ENCODE measurements at places on chromosomes 16 and 17.
A peak's percentile ranks its signal among the peaks of the same experiment; 100 is the strongest.

DNA sequence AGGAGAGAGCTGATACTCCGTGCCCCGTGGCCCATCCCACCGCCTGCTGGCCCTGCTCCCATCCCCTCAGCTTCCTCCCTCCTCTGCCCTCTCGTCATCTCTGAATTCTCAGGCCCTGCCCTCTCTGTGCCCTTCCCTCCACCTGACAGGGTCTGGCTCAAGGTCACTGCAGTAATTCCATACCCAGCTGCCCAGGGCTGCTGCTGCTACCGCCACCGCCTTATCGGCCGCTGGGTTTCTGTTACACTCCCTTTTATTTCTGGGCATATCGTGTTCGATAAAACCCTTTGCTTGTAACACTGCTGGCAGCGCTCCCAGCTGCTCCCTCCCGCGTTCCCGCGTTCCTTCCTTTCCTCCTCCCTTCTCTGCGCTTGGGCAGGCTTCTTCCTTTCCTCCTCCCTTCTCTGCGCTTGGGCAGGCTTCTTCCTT, 1.2 kb downstream of the EPN3 start:
- peak; percentile 64 for DNase-seq

DNA sequence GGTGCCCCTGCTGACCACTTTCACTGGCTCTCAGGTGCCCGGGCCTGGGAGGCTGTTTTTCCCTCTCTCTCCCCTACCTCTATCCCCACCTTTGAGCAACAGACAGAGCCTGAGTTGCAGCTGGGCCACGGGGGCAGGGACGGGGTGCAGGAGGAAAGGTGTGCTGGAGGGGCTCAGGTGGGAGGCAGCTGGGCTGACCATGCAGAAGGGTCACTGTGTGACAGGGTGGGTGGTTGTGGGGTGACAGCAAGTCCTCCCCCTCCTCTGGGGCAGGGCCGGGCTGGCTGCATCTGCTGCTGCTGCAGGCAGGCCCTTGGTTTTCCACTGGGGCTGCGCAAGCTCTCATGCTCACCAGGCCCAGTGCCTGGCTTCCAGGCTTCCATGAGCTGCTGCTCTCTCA, 6.6 kb downstream of the ZNF319 start:
- DNase-seq: no peak

DNA sequence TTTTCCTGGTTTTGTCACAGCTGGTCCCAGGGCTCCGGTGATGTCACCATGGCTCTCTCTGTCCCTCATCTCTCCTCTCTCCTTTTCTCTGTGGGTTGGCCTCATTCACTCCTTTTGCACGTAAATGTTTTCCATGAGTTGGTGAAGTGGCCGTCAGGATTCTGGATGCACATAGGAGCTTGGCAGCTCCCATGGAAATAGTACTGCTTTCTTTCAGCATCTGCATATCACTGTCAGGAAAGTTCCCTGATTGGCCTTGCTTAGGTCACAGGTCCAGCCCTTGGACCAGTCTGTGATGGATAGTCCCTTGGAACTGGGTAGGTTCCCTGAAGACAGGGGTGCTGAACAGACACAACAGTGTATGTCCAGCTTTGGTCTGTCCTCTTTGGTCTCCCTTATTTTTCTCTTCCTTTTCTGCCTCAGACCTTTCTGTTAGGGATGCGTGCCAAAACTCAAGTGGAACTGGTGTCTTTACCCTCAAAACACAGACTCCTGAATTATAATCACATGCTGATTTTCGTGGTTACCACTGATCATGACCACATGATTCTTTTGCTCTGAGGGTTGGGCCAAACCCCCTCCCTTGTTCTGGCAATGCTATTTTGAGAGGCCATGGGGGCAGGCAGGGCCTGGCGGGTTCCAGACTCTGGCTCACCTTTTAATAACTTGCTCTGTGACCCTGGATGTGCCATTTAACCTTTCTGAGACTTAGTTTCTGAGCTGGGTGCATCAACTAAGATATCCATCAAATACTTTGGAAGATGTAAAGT, 99.0 kb downstream of the MSI2 start:
- DNase-seq: no peak

- no peak for DNase-seq
Measured at GRCh38 chr17:72687886-72688285, 404.6 kb downstream of the SLC39A11 start.

- DNase-seq: no peak
Measured at GRCh38 chr16:10253409-10253808, 71.2 kb upstream of the GRIN2A start.

GRCh38 chr16:64982581-64982980, 139.3 kb downstream of the CDH11 start:
- no peak for DNase-seq

DNA sequence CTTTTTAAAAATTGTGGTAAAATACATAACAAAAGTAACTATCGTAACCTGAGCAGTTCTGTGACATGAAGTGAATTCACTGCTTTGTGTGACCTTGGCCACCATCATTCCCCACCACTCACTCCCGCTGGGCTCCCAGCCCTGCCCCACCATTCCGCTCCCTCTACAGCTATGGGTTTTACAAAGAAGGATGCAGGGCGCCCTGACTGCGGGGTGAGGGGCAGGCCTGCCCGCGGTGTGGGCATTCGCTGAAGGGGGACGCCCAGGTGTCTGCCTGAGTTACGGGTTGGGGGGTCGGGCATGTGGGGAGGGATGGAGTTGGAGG, at the start of gene CEMP1:
Gene CEMP1, minus strand, starts transcription at position 38 of the 325 bp plus-strand sequence. CDS start 335 bp downstream, outside the sequence.
- DNase-seq: no peak

DNA sequence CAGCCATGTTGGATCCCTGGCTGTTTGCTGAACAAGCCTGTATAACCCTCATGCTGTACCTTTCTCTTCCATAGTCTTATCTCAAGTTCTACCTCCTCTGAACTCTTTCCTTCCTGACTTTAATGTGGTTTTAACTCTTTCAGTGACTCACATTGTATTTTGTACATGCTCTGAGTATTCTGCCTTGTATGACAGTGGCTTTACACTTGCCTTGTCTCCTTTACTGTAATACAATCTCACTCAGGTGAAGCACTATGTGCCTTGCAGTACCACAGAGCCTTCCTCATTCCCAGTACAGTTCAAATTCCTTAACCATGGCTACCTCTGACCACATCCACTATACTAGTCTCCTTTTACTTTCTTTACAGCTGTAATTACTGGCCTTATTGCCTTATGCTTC, 14.1 kb downstream of the PSMD11 start:
- no peak for DNase-seq

- DNase-seq: peak; percentile 66
Measured at GRCh38 chr17:39903158-39903884, 15.1 kb downstream of the GSDMB start.

All from Calu3 (cell line).